ENCODE measurements at places on chromosomes 12 and 14.
A peak's percentile ranks its signal among the peaks of the same experiment; 100 is the strongest.

DNA sequence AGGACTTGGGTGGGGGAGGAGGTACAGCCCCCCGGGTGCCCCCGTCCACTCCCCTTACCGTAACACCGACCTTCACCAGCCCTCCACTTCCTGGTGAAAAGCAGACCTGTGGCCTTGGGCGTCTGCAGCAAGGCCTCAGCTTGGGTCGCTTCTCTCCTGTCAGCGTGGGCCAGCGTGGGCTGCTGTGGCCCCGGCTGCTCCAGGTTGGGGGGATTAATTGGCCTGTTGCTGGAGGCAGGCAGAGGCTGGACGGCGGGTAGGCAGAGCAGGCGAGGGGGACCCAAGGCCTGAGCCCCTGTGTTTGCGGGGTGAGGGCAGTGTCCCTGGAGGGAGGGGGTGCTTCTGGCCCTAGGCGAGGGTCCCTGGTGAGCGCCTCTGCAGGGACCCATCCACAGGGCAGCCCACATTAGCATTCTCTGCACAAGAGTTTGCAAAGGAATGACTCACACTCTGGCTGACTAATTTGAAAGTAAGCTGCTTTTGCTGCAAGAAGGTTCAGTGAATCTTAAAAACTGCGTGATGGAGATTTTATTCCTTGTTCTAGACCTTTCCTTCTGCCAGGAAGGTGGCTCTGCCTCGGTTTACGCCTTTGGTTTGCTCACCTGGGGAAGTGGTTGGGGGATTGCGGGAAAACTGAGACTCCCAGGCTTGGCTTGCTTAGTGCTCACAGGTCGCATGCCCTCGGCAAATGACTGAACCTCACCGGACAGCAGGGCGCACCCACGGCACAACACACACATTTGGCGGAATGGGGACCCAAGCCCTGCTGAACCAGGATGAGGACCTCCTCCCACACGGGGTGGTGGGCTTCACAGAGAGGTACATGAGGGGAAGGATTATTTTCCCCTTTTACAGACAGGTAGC lies 37.9 kb upstream of the DLK1 start:
- no peak for DNase-seq

DNA sequence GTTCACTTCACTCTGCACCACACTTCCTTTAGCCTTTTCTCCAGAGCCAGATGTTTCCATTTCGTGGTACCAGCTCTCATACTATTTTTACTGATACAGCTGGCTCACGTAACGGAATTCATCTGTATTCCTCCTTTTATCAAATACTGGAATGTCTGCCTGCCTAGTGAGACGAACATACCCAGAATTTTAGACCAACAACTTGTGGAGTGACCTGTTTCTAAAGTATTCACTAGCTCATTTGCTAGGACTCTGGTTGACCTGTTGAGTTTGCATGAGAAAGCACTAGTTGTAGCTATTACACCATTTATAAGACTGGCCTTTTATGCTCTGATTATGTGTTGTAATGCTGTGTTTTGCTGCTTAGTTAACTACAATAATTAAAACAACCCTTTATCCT lies 22.6 kb downstream of the KCNA5 start:
- DNase-seq = no peak

DNA sequence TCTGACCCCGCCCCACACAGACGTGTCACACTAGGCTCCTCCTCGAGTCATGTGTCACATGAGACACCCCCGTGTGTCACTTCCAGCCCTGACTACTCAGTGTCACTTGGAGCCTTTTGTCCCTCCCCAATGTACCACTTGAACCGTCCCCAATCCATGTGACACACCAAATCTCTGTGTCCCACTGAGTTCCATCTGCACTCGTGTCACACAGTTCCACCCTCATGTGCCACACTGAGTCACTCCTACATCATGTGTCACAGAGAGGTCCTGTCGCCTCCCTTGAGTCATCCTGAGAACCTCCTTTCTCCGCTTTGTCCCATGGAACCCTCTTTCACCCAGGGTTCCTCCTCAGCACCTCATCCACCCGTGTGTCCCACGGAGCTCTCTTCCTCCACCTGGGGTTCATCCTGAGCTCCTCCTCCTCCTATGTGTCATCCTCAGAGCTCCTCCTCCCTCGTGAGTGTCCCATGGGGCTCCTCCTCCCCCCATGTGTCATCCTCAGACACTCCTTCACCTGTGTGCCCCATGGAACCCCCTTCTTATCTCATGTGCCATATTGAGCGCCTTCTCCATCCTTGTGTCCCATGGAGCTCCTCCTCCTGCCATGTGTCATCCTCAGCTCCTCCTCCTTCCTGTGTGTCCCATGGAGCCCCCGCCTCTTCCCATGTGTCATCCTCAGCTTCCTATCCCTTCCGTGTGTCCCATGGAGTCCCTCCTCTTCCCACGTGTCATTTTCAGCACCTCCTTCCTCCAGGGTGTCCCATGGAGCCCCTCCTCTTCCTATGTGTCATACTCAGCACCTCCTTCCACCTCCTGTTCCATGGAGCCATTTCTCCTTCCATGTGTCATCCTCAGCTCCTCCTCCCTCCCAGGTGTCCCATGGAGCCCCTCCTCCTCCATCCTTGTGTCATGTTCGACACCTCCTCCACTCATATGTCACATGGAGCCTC lies 32.0 kb downstream of the RTL1 start:
- no peak for DNase-seq

- DNase-seq = no peak
Measured at GRCh38 chr14:32601906-32602305, 272.8 kb downstream of the AKAP6 start.

GRCh38 chr14:104373055-104373854 lies 206.3 kb upstream of the C14orf180 start:
- no peak for DNase-seq

- DNase-seq = no peak
Measured at GRCh38 chr14:81366214-81366613, 33.9 kb downstream of the STON2 start.

GRCh38 chr14:58805057-58805456 lies 167.3 kb downstream of the DACT1 start:
- no peak for DNase-seq

- no peak for DNase-seq
Measured at GRCh38 chr14:92247341-92247740, 75.6 kb upstream of the SLC24A4 start.

DNA sequence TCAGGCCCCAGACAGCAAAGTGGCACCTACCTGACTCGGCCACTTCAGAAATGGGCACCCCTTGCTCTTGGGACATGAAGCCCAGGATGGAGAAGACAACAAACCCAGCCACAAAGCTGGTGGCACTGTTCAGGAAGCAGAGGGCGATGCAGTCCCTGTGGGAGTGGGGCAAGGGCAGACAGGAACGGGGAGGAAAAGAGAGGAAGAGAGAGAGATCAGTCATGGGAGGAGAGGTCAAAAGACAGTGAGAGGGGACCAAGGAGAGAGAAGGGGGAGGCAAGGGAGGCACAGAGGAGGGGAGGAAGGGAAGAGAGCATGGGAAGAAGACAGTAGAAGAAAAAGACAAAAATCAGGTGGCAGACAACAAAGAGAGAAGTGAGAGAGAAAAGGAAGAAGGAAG lies 16.6 kb downstream of the SLC6A12 start:
- no peak for DNase-seq

- DNase-seq = no peak
Measured at GRCh38 chr12:108371801-108372344, 32.8 kb upstream of the CMKLR1 start.

DNA sequence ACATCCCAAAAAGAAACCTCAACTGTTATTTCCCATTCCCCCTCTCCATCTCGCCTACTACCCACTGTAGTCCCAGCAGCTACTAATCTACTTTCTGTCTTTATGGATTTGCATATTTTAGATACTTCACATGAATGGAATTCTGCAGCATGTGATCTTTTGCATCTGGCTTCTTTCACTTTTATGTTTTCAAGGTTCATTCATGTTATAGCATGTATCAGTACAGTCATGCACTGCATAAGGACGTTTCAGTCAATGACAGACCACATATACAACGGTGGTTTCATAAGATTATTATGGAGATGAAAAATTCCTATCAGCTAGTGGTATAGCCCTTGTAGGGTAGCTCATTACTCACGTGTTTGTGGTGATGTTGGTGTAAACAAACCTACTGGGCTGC lies 24.5 kb downstream of the PCNX4 start:
- DNase-seq = no peak

DNA sequence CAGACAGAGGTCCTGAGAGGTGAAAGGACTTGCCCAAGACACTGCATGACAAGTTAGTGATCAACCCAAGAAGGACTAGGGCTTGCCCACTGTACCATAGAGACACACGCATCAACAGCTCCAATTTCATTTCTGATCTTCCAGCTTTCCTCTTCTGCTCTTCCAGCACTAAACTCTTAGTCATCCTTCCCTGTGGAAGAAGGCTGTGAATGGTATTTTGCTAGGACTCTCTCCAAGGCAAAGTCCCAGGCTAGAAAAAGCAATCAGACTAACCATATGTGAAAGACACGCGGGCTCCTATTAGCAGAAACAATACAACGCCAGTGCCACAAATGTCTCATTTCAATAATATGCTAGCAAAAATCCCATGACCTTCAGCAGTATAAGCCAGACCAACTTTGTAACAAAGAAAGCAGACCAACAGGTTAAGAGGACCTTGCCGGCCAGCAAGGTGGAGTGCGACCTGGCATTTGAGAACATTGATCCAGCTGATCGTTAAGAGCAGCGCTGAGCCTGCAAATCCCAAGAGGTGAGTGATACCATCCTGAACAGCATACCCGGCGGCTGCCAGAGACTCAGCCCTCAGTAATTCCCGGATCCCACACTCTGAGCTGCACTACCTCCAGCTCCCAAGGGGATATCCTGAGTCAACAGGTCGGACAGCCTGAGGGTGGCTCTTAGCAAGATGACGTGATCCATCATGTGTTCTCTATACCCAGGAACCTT lies 132.5 kb downstream of the FOXN3 start:
- no peak for DNase-seq

DNA sequence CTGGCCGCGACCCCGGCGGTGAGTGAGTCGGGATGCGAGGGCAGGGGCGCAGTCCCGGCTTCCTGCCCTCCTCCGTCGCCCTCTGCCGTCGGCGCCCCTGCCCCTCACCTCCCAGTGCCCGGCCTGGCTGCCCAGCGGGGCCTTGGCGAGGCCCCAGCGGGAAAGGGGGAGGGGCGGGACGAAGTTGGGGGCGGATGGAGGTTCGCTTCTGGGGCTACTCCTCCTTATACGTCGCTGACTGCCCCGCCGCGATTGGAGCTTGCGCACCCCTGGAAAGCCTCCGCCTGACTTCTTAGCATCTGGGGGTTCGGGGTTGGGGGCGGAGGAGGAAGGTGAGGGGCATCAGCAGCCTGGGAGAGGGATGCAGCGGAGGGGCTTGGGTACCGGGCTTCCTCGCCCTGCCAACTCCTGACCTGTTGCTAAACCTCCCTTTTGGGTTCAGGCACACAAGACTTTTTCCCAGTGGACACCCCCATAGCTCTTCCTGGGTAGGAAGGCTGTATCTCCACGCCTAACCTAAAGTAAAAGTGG lies 406 bp downstream of the TMEM263 start:
- peak; percentile 20 for DNase-seq

DNA sequence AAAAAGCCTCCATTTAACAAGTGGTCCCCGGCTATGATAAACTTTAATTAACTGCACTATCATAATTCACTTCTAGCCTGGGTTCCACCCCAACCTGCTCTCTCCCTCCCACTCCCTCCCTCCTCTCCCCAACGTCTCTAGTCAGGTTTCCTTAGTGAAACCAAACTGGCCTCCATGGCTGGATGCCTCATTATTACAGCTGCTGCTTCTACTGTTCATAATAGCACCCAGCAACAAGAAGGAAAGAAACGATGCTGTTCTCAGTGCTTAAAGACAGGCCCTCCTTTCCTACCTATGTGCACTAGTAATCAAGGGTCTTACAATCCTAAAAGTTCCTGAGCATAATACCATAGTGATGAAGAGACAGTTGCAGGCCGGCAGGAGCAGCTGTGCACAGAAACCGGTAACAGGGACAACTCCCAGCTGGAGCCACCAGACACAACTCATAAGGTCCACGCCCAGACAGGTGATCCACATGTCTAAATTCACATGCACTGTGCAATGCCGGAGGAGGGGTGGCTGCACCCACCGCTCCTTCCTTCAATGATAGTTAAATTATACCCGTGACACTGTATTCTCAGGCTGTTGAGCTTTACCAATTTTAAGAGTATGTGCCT lies 6.2 kb downstream of the IRF2BPL start:
- DNase-seq = no peak

DNA sequence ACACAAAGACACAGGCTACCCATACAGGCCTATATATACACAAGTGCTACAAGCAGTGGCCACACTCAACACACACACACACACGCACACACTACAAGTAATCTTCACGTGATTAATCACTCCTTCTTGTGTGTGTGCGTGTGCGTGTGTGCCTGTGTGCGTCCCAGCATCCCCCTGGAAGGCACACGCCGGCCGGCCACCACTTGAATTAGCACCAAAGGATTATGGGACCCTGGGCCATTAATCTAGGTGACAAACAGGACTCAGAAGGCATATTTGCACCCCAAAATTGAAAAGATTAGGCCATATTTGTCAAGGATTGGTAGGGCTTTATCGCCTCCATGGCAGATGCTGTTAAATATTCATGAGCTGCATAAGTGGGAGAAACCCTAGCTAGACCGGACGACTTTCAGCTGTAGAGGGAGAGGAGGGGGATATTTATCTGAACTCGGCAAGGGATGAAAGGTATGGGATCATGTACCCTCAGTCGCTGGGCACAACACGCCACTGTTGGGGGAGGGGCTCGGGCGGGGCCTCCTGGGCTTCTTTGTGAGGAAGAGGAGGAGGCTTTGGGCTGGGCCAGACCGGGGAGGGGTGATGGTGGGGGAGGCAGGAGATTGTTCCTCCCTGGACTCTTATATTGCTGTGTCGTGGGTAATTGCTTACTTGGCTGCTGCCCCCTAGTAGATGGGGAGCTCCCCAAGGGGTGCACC lies 89.6 kb upstream of the LHX5 start:
- no peak for DNase-seq

GRCh38 chr12:115988212-115988611 lies 289.3 kb downstream of the MED13L start:
- no peak for DNase-seq

GRCh38 chr12:104577581-104577981 lies 120.8 kb downstream of the CHST11 start:
- no peak for DNase-seq

GRCh38 chr14:71713016-71713415 lies 219.2 kb upstream of the RGS6 start:
- DNase-seq = no peak

GRCh38 chr12:100075598-100075997 lies 67.1 kb downstream of the BLTP3B start:
- no peak for DNase-seq

DNA sequence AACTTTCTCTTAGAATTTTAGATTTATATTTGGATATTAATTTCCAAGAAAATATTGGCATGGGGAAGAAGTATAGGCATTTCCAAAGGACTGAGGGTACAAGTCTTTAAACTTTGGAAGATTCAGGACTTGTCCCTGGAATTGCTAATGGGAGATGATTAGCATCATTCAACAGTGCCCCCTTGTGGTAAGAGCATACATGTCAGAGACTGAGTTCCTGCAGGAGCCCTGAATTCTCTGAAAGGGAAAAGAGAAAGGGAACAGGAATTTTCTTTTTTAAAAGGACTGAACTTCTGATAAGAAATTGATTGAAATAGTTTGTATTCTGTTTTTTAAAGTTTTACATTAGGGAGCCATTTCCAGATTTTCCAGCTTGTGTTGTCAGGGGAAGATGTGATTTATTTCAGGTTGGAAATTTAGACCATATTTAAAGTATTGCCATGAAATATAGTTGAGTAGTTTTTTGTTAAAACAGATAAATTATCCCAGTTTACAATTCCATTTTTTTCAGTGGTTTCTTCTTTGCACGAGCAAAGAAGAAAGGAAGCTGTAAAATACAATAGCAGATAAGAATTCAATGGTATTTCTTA lies 44.0 kb upstream of the REP15 start:
- no peak for DNase-seq
